ENCODE measurements at places on chromosomes 16 and 17.

DNA sequence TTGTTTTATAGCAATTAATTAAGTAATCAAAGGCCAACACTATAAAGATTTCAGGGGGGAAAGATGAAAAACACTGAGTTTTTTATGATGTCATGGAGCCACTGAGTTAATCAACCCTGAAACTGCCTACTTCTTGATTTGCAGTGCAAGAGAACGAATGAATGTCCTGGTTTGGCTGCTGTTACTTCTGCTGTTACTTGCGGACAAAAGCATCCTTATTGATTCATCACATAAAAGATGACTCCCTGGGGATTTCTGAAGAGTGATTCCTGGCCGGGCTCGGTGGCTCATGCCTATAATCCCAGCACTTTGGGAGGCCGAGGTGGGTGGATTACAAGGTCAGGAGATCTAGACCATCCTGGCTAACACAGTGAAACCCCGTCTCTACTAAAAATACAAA, 10.9 kb upstream of the SPNS3 start:
- no peak for DNase-seq

DNA sequence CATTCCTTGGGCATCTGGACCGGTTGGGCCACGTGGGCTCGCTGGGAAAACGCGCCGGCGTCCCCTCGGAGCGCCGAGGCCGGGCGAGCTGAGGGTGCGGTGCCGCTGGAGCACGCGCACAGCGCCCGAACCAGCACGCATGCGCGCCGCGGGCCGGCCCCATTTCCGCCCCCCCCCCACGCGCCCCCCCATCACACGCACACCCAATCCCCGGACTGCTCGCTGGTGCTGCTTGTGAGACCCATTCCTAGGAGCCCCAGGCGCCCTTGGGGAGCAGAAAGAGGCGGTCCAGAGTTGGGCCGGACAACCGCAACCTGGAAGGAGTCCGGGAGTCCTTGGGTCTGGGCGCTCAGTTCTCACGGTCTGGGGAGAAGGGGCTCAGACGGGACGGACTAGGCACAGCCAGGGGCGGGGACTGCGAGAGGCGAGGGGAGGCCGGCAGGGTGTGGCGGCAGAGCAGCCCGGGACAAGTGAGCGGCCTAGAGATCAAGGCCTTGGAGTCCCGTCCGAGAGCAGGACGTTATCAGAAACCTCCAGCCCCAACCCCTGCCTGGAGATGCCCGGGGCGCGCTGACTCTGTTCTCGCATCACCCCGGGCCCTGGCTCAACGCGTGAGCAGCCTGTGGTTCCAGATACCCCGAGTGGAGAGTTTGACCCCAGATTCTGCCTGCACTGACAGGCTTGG, 6.0 kb upstream of the CBX8 start:
- DNase-seq = no peak

GRCh38 chr17:81139428-81139827, 25.9 kb upstream of the PVALEF start:
- DNase-seq = no peak

DNA sequence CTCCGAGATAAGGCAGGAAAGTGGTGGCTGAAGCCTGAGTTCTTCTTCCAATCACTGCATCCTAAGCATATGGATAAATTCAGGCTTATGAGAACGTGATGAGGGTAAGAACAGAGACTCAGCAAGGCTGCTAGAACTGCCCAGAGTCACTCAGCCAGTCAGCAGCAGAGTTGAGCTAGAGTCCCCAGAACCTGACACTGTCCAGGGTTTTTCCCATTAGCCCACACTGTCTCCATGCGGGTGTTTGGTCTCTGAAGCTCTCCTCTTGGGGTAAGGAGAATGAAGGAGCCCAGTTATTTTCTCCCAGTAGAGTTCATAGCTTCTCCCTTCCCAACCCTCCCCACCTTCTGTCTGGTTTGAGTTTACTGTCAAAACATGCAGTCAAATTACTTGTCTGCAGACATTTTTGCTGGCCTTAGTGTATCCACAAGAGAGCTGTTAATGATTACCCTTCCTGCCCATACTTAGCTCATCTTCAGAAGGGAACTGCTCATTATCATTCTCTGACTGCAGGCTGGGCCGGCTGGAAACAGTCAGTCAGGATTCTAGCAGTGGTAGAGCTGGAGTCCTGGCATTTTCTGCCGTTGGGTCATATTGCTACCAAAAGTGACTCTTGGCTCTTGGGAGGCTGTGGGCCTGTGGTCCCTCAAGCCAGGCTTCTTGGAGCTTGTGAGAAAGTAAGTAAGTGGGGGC, 460.0 kb downstream of the HS3ST3B1 start:
- DNase-seq = peak; percentile 67

DNA sequence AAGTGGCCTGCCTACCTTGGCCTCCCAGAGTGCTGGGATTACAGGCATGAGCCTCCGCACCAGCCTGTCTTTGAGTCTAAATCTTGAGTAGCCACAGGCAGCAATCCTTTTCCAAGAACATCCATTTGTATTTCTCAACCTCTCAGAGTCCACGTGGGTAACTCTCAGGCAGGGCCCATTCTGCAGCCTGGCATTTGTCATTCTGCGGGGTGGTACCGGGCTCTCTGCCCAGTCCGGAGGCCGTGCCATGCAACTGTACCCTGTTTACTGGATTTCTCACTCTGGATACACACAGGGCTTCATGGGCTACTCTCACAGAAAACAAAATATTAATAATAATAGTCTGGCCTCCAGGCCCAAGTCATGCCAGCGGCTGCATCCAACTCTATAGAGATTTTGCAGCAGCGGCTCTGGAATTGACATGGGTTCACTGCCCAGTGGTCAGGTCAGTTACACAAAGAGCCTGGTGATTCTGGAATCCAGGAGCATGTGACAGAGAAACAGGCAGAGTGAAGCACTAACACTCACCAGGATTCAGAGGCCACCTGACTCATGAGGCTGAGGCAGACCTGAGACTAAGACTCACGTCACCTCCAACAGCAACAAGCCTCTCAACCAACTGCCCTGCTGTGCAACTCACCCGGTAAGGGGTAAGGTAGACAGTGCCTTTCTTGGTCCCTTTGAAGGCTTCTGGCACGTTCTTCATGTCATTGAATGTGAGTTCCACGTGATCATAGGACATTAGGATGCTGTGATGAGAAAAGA, 4.0 kb downstream of the WBP2 start:
- DNase-seq = no peak

- DNase-seq = no peak
These were observed 53.4 kb downstream of the RBFOX3 start for GRCh38 chr17:79557276-79558090.

DNA sequence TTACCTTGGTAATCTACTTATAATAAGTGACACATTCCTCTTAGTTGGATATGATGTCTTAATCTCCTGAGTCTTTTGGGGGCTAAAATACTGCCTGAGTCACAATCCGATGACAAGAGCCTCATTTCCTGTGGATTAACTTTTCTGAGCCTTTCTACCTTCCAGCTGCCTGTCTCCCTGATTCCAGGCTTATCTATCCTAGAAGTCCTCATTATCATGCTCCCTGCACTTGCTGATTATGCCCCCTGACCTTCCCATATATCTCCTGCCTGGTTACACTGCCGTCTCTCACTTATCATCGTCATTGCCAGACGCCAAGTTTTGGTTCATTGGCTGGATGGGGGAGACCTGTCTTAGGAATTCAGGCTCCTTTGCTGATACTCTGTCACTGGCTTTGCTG, 727.4 kb upstream of the CA10 start:
- DNase-seq = no peak

- peak; percentile 34 for DNase-seq
These were observed 390 bp downstream of the MNT start for GRCh38 chr17:2400474-2400866.

DNA sequence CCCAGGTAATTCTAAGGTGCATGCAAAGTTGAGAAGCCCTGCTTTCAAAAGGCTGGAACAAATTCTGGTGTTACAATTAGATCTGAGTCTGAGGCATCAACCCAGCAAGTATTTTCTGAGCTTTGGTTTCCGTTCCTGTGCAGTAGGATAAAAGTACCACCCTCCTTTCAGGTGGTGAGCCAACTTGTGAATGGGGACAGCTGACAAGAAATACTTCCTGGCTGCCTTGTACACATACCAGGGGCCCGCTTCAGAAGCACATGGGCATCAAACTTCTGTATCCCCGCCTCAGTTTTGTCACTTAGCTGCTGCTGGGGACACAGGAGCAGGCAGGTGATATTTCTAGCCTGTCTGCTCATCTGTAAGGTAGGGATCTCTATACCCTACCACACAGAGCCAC, 252.2 kb downstream of the CPPED1 start:
- DNase-seq = no peak

DNA sequence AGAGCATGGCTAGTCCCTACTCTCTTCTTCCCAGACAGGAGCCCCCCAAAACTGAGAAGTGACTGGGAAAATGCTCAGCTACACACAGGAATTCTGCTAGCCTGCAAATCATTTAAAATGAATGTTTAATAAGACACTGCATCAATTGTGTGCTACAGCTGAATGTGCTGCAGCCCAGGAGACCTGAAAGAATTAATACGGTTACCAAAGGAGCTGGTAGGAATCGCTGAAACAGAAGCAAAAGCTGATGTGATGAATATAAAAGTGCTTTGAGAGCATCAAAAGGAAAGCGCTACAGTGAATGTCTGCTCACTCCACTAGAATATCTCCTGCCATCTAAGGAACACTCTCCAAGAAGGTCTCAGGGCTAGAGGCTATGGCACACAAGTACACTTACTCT, 3.7 kb downstream of the GRIN2A start:
- no peak for DNase-seq

DNA sequence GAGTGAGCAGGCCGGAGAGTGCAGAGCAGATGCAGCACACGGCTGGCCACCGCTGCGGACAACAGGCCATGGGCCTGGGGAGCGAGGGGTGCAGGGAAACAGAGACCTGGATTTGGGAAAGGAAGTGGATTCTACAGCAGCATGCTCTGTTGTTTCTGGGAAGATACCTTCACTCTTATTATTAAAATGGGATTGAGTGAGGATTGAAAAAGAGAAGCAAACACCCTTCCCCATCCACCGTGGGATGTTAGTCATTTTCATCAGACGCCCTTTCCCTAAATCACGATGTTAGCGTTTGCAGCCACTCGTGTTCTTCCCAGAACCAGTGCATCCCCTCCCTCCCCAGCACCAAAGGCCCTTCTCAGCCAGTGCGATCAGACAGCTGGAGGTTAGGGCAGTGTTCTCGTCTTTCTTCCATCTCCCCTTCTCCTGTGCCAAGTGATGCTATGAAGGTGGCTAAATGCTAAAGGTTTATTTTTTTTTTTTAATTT, 196.5 kb upstream of the CHMP6 start:
- DNase-seq = no peak
